ENCODE measurements at places on chromosomes 13 and 19.
A peak's percentile ranks its signal among the peaks of the same experiment; 100 is the strongest.

GRCh38 chr13:41200126-41200525 is 5.8 kb upstream of the KBTBD7 start:
- DNase-seq = no peak

- DNase-seq = no peak
These were observed 300.7 kb downstream of the TEX29 start for GRCh38 chr13:111621164-111621563.

DNA sequence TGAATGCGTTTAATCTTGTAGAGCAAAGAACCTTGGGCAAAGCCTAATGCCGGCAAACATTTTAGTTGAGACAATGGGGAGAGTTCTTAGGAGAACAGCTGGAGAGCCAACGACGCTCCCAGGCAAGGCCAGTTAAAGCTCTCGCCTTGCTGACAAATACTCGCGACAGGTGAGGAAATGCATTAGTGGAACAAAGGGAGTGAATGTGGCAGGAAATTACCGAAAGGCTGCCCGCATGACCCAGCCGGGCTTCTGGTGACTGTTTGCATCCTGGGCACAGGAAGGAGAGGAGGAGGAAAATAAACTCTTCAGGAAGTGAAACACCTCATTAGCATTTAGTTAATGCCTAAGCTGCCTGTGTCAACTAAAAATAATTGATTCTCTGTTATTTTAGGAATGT is 74.6 kb downstream of the SHISA2 start:
- peak; percentile 42 for DNase-seq

DNA sequence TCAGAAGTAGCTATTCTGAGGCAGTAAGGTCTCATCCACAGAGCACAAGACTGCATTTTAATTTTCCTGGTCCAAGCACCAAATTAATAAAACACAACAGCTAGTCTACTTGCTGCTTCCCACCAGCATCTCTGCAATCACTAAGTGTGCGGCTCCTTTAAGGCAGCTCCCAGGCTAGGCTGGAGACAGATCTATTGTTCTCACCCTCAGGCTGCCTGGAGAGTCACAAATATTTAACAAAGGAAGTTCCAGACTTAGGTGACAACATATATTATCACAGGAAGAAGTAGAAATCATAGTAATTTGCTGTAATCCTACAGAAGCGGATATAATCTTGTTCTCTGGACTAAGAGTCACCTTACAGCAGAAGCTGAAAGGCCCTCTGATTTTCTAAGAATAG is 2.2 kb upstream of the EID2 start:
- DNase-seq = no peak

GRCh38 chr13:111954661-111955411 is 112.1 kb upstream of the SOX1 start:
- peak; percentile 42 for DNase-seq

- no peak for DNase-seq
These were observed 12.0 kb downstream of the B3GNT3 start for GRCh38 chr19:17806945-17807344.

DNA sequence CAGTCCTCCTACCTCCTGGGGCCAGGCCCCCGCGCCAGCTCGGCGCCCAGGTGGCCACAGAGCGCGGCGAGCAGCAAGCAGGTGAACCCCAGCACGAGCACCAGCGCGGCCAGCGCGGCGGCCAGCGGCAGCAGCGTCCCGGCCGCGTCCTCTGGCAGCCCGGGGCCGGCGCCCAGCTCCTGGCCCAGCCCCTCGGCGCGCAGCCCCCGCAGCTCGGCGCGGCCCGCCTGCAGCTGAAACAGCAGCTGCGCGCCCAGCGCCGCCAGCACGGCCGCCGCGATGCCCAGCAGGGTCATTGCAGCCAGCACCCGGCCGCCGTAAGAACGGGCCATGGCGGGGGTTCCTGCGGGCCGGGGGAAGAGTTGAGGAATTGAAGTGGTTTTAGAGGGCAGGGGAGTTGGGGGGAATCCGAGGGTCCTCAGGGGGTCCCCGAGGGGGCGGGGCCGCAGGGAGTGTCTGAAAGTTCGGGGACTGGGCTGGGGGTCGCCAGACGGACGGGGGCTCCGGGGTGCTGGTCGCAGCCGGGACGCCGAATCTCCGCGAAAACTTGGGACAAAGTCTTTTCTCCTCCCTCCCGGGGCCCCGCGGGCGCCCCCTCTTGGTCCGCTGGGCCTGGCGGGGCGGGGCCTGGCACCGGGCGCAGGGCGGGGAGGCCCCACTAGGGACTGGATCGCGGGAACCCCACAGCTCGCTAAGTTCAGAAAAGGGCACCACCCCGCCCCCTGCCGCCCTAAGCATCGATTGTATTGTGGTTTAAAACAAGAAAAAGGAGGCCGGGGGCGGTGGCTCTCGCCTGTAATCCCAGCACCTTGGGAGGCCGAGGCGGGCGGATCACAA is at the start of gene TMEM221:
TSS of gene TMEM221 (minus strand) at position 538 of the 837 bp plus-strand sequence. CDS start at position 332, 206 bp downstream.
- no peak for DNase-seq

GRCh38 chr13:99894105-99894839 is 77.3 kb downstream of the ZIC5 start:
- DNase-seq = no peak

- peak; percentile 86 for DNase-seq
These were observed 579 bp downstream of the CPT1C start for GRCh38 chr19:49691243-49692146.

All from NCI-H510A treated with DMSO at 0.1 percent for 48 hours (cell line).